Hematopoietic multipotent progenitor cell treated with erythropoietin and hydrocortisone succinate and interleukin-3 and kit ligand, for 4 days (in vitro differentiated cells): ENCODE measurements at places on chromosomes 6 and 20.
A peak's percentile ranks its signal among the peaks of the same experiment; 100 is the strongest.

GRCh38 chr20:60268491-60268890 is 310.3 kb downstream of the CDH26 start:
- DNase-seq = no peak

GRCh38 chr6:12422848-12423247 is 132.7 kb downstream of the EDN1 start:
- no peak for DNase-seq

GRCh38 chr6:56713254-56713672 is 70.6 kb upstream of the DST start:
- DNase-seq = no peak

- DNase-seq = no peak
Measured at GRCh38 chr6:44061375-44062104, 65.7 kb downstream of the MRPL14 start.

- no peak for DNase-seq
Measured at GRCh38 chr6:169251822-169252504, 1.7 kb downstream of the THBS2 start.

DNA sequence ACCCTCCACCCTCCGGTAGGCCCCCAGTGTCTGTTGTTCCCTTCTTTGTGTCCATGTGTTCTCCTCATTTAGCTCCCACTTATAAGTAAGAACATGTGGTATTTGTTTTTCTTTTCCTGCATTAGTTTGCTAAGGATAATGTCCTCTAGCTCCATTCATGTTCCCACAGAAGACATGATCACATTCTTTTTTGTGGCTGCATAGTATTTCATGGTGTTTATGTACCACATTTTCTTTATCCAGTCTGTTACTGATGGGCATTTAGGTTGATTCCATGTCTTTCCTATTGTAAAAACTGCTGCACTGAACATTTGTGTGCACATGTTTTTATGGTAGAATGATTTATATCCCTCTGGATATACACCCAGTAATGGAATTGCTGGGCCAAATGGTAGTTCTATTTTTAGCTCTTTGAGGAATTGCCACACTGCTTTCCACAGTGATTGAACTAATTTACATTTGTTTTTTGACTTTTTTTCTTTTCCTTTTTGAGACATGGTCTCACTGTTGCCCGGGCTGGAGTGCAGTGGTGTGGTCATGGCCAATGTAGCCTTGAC is 4.5 kb downstream of the KPNA5 start:
- DNase-seq = no peak

GRCh38 chr20:34124469-34125249 is 12.6 kb upstream of the EIF2S2 start:
- no peak for DNase-seq

- DNase-seq = no peak
Measured at GRCh38 chr6:3210024-3210610, 17.3 kb downstream of the TUBB2B start.

DNA sequence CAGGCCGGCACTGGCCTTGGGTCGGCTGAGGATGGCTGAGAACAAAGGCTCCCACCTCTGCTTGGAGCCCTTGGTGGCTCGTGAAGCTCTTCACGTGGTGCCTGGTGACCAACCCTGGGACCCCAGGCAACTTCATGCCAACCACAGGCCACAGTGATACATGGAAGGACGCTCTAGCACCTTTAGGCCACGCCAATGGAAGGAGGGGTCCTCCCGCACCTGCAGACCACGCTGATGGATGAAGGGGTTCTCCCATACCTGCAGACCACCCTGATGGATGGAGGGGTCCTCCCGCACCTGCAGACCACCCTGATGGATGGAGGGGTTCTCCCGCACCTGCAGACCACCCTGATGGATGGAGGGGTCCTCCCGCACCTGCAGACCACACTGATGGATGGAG is 62.5 kb downstream of the ERMARD start:
- DNase-seq = no peak

GRCh38 chr20:29741594-29741893 is 1515.9 kb upstream of the DEFB115 start:
- no peak for DNase-seq

DNA sequence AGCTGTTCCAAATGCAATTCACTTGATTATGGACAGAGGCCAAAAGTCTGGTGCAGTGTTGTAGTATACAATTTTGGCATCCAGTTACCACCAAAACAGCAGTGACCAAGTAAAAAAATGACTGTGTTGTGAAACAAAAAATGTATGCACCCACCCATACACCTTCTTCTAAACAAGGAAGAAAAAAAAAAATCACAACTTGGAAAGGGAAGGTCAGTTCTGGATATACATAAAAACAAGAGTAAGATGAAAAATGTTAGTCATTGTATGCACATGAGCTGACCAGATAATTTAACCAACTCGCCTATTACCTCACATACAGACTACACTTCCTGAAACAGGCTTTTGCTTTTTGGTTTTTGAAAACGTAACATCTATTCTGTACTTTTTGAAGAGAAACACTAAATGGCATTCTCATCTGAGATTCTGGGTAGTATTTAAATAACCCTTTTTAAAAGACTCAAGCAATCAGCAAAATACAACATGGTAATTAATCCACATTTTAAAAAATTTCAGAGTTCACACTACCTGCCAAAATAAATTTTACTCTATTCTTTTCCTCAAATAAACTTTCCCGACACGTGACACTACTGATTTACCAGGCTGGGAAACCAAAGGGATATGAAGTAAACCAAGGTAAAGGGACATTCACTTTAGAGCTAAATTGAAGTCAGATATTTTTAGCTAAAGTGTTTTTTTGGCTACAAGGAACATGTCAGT is 141.6 kb upstream of the SHLD1 start:
- peak; percentile 67 for DNase-seq

- DNase-seq = no peak
Measured at GRCh38 chr6:168130168-168130696, 51.2 kb upstream of the FRMD1 start.

- no peak for DNase-seq
Measured at GRCh38 chr6:75287424-75287823, 2.8 kb upstream of the TMEM30A start.

DNA sequence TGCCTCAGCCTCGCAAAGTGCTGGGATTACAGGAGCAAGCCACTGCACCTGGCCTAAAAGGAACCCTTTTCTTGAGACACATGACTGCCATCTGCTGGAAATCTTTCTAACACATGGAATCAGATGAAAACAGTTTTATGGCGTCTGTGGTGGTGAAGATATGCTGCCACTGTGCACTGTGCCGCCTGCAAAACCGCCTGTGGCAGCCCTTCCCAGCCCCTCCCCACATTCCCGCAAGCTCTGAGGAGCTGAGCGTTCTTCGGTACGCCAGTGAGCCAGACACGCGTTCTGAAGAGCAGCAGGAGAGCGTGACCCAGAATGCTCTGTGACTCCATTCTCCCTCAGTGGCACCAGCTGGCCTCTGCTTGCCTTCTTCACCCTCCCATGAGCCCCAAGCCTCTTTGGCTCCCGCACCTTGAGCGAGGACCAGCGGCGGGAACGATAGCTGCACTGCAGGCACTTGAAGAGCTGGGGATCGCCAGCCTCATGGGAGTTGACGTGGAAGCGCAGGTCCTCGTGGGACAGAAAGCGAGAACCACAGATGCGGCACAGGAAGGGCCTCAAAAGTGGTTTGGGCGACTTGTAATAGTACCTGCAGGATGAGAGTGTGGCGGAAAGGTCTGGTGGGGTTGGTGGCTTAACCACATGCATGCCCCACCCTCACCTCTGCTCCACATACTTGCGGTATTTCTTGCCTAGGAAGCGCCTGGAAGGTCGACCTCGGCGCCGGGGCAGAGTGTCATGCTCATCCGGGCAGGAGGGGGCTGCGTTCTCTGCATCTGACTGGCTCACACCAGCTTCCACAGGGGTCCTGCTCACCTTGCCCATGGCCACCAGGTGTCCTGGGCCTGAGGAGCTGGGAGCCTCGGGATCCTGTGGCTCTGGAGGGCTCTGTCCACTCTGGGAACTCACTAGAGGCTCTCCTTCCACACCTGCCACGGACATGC is 8.7 kb downstream of the ZNF335 start:
- peak; percentile 79 for DNase-seq

- no peak for DNase-seq
Measured at GRCh38 chr6:73051147-73051546, 174.1 kb downstream of the KHDC1L start.
